ENCODE measurements at places on chromosomes 16 and 17. TPM values are rescaled to one million over a fixed set of nuclear protein-coding genes. Genes with fewer than 3 reads are reported as not detected.

- DNase-seq, result no peak
Observed at GRCh38 chr17:63479495-63480184, 2.8 kb downstream of the ACE start.

- DNase-seq, result peak; percentile 62
Observed at GRCh38 chr16:30953511-30954124, 3.9 kb upstream of the SETD1A start.

- no peak for DNase-seq
Observed at GRCh38 chr16:57906382-57907316, 64.3 kb downstream of the CNGB1 start.

Gene MMD
- total RNA-seq, result 8.6 TPM

Gene TVP23C
- total RNA-seq, result 28.8 TPM

GRCh38 chr17:63497708-63498483, 21.0 kb downstream of the ACE start:
- DNase-seq, result no peak

GRCh38 chr16:23175651-23176050, 6.9 kb upstream of the SCNN1G start:
- no peak for DNase-seq

GRCh38 chr17:64780096-64781013, 118.2 kb upstream of the SMURF2 start:
- peak; percentile 72 for DNase-seq

DNA sequence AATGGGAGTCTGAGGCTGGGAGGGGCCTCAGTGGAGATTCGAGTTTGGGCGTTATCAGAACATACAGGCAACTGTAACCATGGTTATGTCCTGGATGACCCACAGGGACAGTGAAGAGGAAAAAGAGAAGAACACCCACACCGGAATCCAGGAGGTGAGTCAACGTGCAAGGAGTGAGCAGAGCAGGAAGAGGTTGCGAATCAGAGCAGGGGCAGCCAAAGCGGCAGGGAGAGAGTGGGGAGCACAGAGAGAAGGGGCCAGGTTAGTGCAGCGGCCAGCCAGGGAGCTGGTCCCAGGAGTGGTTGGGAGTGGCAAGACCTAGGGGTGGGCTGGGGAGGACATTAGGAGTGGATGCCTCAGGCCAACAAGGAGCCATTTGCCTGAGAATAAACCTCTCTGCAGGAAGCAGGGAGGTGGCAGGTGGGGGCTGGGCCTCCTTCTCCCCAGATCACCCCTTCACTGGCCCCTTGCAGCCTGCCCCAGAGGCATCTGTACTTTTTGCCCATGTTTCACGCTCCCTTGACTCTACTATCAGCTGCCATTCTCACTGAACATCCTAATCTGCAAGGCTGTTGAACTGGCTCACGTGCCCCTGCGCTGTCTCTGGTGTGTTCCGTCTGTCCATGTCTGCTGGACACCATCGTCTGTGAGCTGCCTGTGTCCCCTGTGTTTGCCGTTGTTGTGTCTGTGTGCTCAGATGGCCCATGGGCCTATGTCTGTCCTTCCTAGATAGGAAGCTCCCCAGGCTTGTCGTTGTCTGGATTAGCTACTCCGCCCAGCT, 5.1 kb downstream of the KRT13 start:
- no peak for DNase-seq

GRCh38 chr16:57994778-57995177, 5.7 kb downstream of the ZNF319 start:
- DNase-seq, result no peak

- no peak for DNase-seq
Observed at GRCh38 chr17:34024386-34024785, 230.7 kb upstream of the CCL2 start.

DNA sequence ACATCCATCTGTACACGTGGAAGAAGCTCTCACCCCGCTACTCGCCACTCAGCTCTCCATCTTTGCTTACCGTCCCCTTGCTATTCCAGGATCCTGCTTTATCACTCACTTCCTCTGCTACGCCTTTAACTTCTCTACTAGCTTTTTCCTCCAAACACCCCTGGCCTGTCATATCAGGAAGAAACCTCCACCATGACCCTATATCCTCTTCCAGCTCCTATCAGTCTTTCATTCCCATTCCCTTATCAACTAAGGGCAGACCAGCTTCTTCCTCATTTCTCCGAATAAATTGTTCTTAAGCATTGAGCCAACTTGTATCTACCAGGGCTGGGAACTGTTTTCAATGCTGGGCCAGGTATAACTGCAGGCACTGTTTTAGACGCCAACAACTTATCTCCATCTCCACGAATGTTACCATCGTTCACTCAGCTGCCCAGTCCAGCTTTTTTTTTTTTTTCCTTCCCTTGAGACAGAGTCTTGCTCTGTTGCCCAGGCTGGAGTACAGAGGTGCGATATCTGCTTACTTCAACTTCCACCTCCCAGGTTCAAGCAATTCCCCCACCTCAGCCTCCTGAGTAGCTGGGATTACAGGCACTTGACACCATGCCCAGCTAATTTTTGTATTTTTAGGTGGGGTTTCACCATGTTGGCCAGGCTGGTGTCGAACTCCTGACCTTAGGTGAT, 4.3 kb downstream of the IQCK start:
- DNase-seq, result no peak

- DNase-seq, result no peak
Observed at GRCh38 chr17:37261286-37261685, 114.5 kb upstream of the C17orf78 start.

GRCh38 chr17:45172541-45173286, 11.0 kb downstream of the HEXIM2 start:
- DNase-seq, result peak; percentile 77

GRCh38 chr16:4694642-4695451, 1.5 kb downstream of the NUDT16L1 start:
- DNase-seq, result no peak

DNA sequence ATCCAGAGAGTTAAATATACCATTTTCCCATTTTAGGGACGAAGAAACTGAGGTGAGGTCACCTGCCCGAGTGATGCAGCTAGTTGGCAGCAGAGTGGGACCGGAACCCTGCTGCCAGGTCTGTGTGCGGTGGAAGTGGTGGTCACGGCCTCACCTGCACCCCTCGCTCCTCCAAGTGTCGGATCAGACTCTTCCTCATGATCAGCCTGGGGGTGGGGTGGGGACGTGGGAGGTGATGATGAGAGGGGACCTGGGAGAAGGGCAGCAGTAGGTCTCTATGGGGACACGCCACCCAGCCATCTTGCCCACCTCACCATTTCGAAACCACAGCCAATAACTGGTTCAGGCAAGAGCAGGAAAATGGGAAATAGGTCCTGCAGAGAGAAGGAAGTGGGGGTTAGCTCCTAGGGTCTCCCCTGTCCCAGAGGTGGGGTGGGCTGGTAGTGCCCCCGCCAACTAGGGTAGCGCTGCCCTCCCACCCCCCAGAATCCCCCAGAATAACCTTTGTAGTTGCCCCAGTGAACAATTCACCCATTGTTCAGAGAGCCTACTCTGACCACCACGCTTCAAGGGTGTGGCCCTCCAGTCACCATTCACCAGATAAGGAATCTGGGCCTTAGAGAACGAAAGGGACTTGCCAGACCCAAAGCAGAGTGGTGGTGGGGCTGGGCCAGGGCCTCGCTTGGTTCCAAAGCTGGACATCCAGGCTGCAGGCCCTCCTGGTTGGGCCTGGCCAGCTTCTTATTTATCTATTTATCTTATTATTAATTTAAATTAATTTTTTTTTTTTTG, 5.1 kb downstream of the GDPD3 start:
- no peak for DNase-seq

DNA sequence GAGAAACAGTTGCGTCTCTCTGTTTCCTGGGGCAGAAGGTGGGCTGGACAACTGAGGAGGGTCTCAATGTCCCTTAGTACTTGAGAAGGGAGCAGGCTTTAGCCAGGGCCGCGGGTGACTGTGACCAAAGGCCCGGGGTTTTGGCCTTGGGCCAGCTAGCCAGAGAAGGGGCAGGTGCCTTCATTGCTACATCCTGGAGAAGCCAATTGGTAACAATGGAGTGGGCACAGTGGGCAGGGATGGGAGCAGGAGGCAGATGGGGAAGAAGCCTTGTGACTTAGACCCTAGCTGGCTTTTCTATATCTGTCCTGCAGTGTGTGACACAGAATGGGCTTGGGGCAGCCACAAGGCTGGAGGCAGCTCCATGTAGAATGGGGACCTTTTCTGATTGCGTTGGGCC, 46.0 kb downstream of the CLEC16A start:
- DNase-seq, result no peak

GRCh38 chr16:86581458-86581857, 3.1 kb downstream of the FOXL1 start:
- no peak for DNase-seq

GRCh38 chr17:16994631-16995030, 22.7 kb upstream of the TNFRSF13B start:
- DNase-seq, result no peak
